ENCODE measurements at places on chromosomes 6 and 20. TPM values are rescaled to one million over a fixed set of nuclear protein-coding genes. Genes with fewer than 3 reads are reported as not detected.

CTAGE9 gene
- not detected for total RNA-seq

COQ3 gene
- 25.2 TPM for total RNA-seq

SLC44A4 gene
- not detected for total RNA-seq

SLC16A10 gene
- 4.8 TPM for total RNA-seq

CNBD2 gene
- 3.2 TPM for total RNA-seq

DNA sequence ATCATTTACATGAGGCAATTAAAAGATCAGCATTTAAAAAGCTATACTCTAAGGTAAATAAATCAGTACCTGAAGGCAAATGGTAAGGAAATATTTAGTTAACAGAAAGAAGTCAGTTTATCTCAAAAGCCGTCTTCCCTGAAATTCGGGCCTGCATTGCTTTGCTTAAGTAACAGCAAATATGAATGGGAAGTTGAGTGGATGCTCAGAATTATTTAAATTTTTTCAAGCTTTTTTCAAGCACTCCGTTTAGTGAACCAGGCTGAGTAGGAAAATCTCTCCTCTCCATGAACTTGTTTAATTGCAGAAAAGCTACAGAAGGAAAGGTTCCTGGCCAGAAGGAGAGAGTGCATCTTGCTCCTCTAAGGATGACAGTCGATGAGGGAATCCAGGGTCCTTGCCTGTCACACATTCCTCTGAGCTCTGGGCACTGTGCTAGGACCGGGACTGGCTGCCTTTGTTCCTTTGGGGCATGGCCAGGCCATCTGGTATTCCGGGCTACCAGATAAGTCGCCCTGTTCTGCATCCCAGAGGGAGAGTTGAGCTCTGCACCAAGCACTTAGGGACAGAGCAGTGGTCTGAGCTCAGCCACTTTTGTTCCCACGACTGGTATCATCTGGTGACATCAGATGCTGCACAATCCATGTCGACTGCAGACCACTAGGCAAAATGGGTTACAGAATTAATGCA lies 77.6 kb downstream of the RIN2 start:
- no peak for DNase-seq

DNA sequence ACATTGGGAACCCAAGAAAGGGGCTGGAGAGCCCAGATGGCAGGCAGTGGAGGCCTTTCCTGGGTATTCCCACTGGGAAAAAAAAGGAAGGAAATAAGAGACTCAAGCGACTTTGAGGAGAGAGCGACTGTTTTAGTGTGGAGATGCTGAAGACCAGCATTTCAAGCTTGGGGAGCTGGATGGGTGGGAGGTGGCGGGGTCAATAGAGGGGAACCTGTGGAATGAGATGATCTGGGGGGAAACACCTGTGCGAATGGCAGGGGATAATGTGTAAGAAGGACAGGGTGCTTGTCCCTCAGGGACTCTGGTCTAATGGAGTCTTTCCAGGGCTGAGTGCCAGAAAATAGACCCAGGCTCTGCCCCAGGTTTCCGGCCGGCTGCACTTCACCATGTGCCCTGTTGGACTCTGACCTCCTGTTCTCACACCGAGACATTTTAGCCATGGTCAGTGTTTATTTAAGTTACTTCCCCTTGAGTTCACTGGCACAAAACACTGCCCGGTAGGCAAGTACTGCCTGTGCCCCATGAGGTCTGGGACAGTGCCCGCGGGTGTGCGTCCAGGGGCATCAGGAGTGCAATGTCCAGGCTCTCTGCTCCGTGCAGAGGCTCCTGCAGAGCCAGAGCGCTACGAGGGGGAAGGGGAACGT lies 50.4 kb upstream of the NKX2-2 start:
- DNase-seq, result no peak

- DNase-seq, result no peak
Observed at GRCh38 chr6:168517742-168518347, 76.9 kb downstream of the SMOC2 start.

DNA sequence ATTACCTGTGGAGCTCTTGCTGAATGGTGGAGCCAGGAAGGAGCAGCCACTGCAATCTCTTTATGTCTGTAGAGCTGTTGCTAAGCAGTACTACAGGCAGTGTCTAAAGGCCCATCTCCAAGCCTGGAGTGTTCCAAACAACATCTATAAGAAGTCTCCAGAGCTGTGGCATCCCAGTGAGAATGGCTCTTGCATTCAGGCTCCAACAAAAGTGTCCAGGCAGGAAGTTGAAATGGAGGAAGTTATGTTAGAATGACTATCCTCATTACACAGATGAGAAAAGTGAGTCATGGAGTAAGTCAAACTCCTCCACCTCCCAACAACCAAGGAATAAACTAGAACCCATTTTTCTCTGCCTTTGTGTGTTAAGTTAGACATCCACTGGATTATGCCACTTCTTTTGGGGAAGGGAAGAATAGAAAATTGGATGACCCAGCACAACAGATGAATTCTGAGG lies 288.5 kb upstream of the STXBP5 start:
- no peak for DNase-seq

DNA sequence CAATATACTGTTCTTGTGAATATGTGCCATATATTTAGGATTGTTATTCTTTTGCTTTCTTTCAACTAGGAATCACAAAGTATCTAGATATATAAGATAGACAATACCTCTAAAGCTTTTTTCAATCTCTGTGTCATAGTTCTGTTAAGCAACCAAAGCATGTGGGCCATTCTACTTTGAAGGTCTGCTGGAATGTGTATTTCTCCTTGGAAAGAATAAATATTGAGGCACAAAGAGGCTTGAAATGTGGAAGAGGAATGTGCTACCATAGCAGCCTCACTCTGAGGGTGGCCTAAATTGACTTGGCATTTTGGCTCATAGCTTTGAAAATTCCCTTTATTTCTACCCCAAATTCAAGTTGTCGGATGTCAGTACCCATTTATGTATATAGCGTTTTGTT lies 488.5 kb upstream of the MAN1A1 start:
- no peak for DNase-seq

- no peak for DNase-seq
Observed at GRCh38 chr6:166353507-166353906, 11.2 kb upstream of the SFT2D1 start.

DNA sequence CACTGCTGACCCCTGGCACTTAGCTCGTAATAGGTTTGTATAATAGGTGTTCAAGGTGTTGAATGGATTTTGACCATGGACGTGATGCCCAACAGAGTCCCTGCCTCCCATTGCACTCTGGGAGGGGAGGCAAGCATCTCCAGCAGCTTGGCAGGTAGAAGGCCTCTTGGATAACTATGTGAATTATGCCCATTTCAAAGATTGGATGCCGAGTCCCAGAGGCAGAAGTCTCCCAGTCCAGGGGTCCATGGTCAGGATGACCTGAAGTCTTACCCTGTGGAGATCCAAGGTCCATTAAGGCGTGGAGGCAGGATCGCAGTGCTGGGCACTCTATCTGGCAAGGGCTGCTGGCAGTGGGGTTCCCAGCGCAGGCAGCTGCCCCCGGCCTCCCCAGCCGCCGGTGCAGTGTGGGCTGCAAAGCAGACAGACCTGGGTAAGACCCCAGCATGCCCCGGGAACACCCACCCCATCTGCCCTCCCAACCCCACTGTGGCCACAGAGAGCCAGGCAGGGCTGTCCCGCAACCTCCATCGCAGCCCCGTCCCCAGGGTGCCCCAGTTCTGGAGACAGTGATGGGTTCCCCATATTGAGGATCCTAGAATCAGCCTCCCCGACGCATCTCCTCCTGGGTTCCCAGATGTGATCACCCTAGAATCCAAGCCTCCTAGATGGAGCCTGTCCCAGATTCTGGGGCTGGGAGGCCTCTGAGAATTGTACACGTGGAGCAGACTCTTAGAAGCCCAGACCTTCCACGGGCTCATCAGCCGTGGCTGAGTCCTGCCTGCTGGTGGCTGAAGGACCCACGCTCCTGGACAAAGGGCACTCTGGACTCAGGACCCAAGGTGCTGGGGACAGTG lies 44.6 kb downstream of the APCDD1L start:
- DNase-seq, result no peak

DNA sequence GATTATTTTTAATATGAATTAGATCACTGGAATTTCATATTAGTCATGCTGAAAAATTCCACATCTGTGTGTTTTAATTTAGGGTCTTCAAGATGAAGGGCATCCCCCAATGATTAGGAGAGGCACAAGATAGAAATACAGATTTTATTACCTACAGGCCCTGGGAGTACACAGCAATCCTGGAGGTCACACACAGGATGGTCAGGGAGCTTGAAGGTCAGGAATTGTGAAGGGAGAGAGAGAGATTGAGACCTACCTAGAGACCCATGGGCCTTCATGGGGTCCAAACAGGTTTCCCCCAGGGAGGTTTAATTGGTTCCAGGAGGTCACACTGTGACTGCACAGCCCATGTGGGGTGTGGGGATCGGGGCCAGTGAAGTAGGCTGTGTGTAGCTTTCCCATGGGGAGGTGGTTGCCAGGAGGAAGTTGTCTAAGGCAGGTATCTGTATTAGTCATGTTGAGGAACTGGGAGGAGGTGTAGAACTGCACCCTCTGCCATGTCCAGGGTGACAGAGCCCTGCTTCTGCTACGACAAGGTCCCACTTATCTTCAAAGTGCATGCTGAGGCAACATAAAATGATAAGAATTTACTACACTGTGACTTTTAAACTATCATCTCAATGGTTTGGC lies 18.3 kb downstream of the SNX9 start:
- no peak for DNase-seq

DNA sequence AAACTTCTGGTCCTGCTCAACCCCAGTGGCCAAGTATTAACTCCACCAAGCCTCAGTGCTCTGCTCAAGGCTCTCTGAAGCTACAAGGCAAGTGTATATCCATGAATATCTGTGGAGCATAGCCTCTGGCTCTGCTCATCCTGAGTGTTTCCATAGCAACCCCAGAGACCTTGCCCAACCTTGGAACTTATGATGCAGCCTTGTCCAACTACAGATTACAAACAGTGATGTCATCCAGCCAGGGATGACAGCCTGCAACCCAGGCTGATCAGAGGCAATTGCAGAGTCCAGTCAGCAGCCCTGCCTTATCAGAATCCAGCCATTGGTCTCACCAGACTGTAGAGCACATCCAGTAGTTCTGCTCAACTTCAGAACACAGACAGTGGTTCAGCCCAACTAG lies 65.5 kb upstream of the SPACA1 start:
- no peak for DNase-seq

DNA sequence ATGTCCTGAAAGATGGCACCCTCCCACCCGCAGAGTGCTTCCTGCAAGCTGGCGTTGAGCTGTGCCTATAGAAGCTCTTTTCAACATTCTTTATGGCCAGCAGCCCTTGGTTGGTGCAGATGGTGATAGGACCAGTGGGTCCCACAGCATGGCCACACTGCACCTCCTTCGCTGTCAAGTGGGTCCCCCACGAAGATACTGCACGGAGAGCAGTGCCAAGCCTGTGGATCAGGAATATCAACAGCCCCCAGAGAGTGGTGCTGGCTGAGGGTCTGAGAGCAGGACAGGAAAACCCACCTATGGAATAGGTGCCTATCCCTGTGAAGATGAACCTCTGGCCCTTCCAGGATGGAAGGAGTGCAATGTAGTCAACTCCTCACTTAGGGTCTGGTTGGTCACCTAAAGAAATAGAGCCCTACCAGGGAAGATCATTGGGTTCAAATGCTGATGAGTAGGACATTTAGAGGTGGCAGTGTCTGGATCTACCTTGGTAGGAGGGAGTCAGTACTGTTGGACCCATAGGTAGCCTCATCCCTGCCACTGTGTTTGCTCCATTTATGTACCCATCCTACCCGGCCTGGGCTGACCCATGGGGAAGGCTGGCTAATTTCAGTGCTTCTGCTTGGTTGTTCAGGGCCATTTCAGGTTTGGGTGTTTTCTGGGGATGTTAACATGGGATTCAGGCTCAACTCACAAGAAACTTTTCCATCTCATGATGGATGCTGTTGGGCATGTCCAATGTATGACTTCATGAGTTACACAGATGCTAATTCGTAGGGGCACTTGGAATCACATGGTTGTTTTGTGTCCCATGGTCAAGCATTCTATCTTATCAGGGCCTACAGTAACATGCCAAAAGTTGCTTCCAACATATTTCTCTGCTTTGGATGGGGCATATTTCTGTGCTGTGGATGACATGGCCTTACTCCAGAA lies 33.4 kb upstream of the MICB start:
- DNase-seq, result no peak

DNA sequence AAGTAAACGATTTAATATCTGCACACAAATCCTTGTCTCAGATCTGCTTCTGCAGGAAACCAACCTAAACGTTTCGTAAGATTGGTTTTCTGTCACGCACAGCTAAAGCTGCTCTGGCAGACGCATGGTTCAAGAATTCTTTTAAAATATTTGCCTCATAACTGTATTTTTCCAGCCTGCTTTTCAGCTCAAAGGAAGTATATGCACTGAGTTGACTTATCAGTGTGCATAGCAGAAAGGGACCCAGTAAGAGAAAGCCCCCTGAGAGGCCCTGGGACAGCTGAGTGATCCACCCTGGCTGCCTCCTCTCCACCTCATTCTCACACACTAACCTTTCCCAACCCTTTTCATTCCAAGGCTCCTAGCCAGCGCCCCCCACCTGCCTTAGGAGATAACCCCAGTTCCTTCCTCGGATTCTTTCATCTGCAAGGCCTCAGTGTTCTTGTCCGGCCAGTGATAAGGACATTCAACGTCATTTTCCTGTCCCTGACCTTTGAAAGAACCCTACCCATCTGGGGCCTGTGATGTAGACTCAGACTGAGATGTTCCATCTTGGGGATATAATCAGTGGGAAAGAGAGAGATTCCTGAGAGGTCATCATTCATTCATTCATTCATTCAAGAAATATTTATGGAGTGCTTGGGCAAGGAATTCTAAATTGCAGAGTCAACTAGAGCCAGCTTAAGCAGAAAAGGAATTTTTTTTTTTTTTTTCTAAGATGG lies 22.4 kb upstream of the SLC9A8 start:
- peak; percentile 76 for DNase-seq

- no peak for DNase-seq
Observed at GRCh38 chr20:33539129-33539528, 49.2 kb downstream of the CBFA2T2 start.

GRCh38 chr20:36614781-36615557 lies 9.4 kb downstream of the RAB5IF start:
- DNase-seq, result no peak

DNA sequence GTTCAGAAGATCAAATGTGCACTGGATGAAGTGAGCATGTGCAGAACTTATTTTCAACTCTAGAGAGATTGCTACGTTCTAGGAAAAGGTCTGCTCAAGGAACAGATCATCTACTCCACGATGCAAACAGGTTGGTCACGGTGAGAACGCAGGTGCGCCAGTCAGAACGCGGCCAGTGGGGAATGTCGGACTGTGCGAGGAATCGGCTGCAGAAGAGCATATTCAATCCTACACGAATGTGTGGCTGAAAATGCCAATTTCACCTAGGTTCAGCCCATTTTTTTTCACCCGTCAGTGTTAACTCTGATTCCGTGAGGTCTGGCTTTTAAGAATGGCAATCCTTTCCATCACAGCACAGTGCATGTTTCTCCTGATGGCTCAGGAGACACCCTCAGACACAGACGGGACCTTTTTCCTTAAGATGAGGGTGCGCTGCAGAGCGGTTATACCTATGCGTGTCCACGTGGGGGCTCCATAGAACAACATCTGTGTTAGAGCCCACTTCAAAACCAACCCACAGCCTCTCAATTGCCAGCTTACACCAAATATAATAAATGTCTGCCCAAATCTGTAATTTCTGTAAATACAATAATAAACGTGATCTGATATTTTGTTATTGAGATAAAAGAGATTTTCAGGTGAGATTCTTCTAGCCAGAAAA lies 250.4 kb downstream of the FOXA2 start:
- DNase-seq, result peak; percentile 43

- DNase-seq, result peak; percentile 64
Observed at GRCh38 chr20:32574296-32575226, 10.6 kb downstream of the NOL4L start.
